ENCODE measurements at places on chromosomes 5 and 9.

DNA sequence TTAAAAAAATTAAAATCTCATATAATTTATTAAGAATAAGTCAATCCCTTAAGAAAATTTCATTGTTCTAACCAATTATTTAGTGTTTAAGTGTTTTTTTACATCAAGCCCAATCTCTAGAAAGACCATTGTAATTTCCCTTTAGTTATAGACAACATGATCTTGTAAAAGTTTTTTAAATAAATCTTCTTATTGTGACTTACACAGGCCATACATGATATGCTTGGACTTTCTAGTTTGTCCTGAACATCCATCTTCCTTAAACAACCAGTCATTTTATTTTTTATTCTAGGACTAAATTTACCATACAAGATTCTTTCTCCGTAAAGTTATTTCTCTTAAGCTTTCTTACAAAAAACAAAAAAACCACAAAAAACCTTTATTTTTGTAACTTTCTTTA is 126.5 kb upstream of the MAST4 start:
- DNase-seq = no peak

- no peak for DNase-seq
Observed at GRCh38 chr9:79555474-79556089, 16.2 kb upstream of the TLE4 start.

DNA sequence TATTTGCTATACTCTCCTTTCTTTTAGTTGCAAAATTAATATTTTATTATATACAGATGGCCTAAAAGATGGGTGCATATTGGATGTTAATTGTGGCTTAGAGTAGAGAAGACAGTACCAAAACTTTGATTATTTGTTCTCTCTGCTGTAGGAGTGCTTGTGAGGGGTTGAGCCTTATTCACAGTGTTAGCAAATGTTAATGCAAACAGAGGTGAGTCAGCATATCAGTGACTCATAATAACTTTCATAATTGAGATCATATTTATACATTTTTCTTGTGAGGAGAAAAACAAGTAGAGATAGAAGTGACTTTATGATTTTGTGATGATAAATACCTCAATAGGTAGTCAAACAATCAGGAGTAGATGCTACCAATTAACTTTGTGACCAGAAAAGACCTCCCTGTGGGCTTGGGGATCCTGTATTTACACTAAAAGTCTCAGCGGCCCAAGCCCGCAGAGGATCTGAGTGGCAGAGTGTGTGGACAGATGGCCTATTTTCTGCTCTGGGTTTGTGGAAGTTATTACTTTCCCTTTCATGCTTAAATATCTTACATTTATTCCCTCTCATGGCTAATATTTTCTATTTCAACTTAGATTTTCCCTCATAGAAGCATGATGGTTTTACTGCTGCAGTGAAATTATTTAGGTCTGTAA is 226.5 kb downstream of the TAF11L14 start:
- peak; percentile 36 for DNase-seq

- no peak for DNase-seq
Observed at GRCh38 chr5:150057052-150057451, 29.3 kb downstream of the CSF1R start.

DNA sequence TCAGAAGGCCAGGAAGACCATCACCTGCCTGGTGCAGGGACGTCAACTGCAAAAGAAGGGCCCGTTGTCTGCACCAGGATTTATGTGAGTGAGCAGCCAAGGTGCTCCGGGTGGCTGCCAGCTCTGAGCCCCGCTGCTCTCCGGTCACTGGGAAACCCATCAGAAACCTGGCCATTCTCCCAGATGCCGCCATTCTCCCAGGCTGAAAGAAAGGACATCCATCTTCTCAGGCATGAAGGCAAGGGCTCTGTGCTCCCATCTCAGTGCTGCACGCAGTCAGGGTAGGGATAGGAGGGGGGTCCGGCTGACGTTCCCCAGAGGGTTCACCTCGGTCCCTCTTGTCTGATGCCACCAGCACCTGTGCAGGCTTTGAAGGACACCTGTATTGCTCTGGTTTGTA is 158.4 kb downstream of the ERCC6L2 start:
- DNase-seq = no peak

- DNase-seq = no peak
Observed at GRCh38 chr9:79403495-79403894, 168.3 kb upstream of the TLE4 start.

GRCh38 chr9:137021979-137022661 is 5.9 kb downstream of the ABCA2 start:
- DNase-seq = peak; percentile 56

- no peak for DNase-seq
Observed at GRCh38 chr5:56535347-56535746, 280.0 kb upstream of the MAP3K1 start.

GRCh38 chr9:130946766-130947617 is 7.9 kb upstream of the FIBCD1 start:
- no peak for DNase-seq

- DNase-seq = no peak
Observed at GRCh38 chr9:33264003-33264472, 470 bp downstream of the BAG1 start.

DNA sequence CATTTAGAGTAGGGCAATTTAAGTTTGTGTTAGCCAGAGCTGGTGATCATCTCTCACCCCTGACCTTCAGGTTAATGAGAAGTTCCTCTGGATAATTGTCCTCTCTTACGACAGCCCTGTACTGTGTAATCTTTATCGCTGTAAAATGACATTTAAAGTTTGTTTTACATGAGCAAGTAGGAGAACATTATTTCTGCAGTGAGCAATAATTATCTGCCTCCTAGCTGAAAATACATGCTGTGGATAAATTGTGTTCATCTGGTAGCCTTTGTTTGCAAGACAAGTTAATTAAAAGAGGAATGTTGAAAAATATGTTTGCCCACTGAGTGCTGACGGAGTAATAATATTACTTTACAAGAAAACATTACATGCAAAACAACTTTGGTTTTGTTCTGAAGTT is 1083.8 kb upstream of the NUDT12 start:
- no peak for DNase-seq

DNA sequence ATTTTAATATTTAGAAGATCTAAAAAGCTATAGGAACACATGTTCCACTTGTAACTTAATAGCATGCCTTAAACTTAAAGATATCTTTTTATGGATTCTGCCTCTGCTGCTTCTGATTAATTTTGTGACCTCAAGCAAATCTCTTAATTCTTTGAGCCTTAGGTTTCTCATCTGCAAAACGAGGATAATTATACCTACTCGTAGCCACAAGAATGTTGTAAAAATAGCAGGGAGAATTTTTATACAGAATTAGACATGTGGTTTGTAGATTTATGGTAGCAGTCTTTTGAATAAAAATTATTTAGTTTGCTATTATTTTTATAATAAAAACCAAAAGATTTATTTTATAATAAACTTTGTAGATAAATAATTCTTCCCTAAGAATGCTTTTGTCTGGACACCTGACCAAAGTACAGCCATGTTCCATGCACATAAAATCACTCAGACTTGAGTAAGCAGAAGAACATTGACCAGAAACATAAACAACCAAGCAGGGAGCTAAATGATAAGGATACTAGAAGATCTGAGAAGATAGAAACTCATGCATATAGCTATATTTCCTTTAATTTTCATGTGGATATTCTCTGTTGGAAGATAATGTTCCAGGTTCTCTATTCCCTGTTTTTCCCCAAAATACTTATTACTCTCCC is 18.5 kb downstream of the C9orf85 start:
- DNase-seq = peak; percentile 86

DNA sequence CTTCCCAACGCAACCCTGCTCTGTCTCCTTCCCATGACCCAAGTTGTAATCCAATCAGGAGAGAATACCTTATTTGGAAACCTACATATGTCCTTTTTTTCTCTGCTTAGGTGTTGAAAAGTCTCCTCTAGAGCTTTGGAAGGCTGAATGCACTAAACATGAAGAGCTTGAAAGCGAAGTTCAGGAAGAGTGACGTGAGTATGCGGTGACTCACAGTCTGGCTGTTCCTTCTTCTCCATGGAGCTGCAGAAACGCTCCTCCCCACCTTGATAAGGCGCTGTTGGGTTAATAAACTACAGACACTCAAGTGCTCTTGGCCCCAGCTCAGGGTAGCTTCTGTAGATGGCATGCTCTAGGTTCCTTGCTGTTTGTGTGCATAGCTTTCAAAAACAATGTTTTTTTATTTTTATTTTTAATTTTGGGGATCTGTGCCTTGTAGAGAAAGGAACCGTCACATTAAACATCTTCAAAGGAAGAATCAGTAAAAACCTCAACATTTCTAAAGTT is 30.7 kb downstream of the RAI14 start:
- DNase-seq = peak; percentile 98

DNA sequence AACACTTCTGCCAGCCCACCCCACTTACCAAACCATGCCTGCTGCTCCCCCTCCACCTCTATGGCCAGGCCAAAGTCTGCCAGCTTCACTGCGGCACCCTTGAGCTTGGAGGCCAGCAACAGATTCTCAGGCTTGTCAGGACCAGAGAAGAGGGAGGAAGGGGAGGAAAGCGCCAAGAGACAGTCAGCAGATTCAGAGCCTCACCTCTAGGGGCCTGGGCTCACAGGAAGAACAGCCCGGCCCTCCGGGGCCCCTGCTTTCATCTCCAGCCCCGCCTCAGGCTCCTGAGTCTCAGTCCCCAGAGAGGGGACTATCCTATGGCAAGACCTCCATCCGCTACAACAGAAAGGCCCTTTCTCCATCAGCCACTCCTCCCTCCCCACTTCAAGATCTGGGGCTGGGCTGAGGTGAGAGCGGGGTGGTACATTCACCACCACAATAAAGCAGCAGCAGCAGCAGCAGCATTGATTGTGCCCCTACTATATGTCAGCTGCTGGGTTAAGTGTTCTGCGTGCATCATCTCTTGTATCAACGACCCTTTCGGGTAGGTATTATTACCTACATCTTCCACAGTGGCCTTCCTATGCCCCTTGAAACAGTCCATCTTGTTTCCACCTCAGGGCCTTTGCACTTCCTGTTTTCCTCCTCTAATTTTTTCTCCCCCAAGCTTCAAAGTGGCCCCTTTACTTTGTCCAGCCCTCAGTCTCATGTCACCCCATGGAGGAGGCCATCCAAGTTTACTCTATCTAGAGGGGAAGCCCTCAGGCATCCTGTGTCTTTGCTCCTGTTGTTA is 36.0 kb downstream of the CAMK2A start:
- DNase-seq = no peak

GRCh38 chr5:149141224-149141956 is at the start of gene ABLIM3:
Gene ABLIM3, plus strand, starts transcription at chr5:149141493. Its CDS starts 603 bp downstream, at chr5:149142096.
- DNase-seq = peak; percentile 62

DNA sequence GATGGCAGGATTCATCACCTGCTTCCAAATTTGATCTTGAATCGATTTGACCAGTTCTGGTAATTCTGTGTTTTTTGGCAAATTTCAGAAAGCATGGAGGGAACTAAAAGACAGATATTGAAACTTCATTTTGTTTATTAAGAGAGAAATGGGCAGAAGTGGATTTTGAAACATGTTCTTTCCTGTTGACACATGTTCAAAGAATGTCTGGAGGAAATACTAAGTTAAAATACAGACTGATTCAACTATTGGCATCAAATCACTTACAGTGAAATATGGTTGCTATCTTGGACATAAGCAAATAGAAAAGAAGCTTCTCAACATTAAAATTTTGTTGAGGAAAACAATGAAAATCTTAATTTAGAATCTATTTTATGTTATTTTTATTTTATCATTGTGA is 19.3 kb upstream of the GZMK start:
- peak; percentile 54 for DNase-seq

- no peak for DNase-seq
Observed at GRCh38 chr5:157275403-157275802, 9.5 kb downstream of the CYFIP2 start.

DNA sequence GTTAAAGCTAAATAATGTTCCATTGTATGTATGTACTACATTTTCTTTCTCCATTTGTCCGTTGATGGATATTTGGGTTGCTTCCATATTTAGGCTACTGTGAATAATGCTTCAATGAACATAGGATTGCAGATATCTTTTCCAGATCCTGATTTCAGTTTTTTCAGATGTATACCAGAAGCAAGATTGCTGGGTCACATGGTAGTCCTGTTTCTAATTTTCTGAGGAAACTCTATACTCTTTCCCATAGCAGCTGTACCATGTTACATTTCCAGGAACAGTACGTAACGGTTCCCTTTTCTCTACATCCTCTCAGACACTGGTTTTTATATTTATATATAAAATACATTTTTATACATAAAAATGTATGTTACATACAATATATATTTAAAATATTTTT is 121.8 kb downstream of the GCNT1 start:
- no peak for DNase-seq

DNA sequence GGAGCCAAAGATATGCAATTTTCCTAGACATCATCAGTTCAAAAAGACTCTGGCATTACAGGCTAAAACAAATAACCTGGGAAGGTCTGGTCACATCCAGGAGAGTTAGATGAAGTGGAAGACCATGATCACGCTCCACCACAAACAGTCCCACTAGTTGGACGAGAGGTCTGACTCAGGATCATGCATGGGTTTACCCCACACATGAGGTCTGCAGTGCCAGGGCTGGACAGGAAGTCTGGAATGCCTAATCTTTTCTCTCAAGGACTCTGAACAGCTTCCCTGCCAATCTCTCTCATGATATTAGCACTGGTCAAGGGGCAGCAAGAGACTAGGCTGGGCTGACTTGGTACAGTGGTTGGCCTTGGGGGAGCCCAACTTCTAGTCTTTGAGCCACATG is 7.1 kb downstream of the PRUNE2 start:
- DNase-seq = no peak

DNA sequence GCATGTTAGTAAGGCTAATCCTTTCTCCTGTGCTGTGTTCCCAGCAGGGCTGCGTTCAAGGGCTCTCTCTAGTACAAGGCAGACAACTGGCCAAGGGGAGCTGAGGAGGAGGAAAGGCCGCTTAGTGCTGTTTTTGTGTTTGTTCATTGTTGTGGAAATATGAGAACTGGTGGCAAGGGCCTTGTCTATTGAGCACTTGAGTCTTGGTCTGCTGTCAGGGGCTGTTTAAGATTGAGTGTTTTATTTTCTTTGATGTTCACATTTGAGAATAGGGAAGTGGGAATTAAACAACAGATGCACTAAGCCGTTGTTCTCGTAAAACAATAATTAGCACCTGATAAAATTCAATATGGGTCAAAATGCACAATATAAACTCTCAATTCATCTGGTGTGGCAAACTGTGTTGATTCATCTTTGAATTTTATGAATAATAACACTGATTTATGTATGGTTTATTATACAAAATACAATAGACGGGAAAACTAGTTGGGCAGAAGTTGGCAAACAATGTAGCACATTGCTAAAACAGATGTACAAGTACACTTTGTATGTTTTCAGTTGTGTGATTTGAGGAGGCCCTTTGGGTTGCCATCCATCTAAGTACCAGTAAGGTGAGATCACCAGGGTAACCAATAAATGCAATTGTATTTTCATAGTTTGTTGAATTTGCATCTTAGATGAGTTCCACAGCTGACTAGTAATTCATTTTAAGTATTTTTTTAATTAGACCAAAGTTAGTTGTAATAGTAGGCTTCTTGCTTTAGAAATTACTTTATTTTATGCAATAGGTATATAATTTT is 97.6 kb upstream of the GRHPR start:
- no peak for DNase-seq
